ENCODE measurements at places on chromosomes 7 and 10. TPM values are rescaled to one million over a fixed set of nuclear protein-coding genes. Genes with fewer than 3 reads are reported as not detected.

GRCh38 chr10:95397747-95398146, 106.9 kb upstream of the PDLIM1 start:
- peaks cover 94% of the 10 kb centered on the region for H3K36me3 ChIP-seq
- no peak overlapping the region for H3K4me3 ChIP-seq
- H3K4me1 ChIP-seq = peaks cover 17% of the 10 kb centered on the region

- DNase-seq = peak; percentile 17
- H3K4me1 ChIP-seq = peaks cover 9% of the 10 kb centered on the region
- H3K4me3 ChIP-seq = no peak overlapping the region
- H3K36me3 ChIP-seq = no peaks in the 10 kb centered on the region
Observed at GRCh38 chr7:4185721-4186512, 496.2 kb upstream of the FOXK1 start.

CDHR3 gene
- 4.5 TPM for total RNA-seq

ERCC6 gene
- 28.0 TPM for total RNA-seq

GRCh38 chr10:72323771-72324191, 30.9 kb downstream of the DNAJB12 start:
- H3K4me1 ChIP-seq = peaks cover 91% of the 10 kb centered on the region
- H3K27me3 ChIP-seq = no peaks in the 10 kb centered on the region
- no peak overlapping the region for H3K4me3 ChIP-seq
- no peak for DNase-seq
- H3K36me3 ChIP-seq = no peaks in the 10 kb centered on the region
- H3K27ac ChIP-seq = no peak overlapping the region

PBLD gene
- total RNA-seq = 7.5 TPM

- peaks cover 39% of the 10 kb centered on the region for H3K27me3 ChIP-seq
- no peaks in the 10 kb centered on the region for H3K36me3 ChIP-seq
- no peak for DNase-seq
- no peak overlapping the region for H3K4me3 ChIP-seq
Observed at GRCh38 chr10:102413806-102414561, 4.6 kb downstream of the PSD start.

- H3K27me3 ChIP-seq = no peaks in the 10 kb centered on the region
- no peak overlapping the region for H3K27ac ChIP-seq
- peaks cover 23% of the 10 kb centered on the region for H3K4me1 ChIP-seq
- H3K4me3 ChIP-seq = no peak overlapping the region
Observed at GRCh38 chr10:1102416-1102815, 46.2 kb downstream of the WDR37 start.

CHCHD1 gene
- total RNA-seq = 24.6 TPM

GRCh38 chr10:133059093-133059470, 28.6 kb upstream of the ADGRA1 start:
- H3K27me3 ChIP-seq = peaks cover 29% of the 10 kb centered on the region
- H3K4me3 ChIP-seq = no peak overlapping the region
- H3K27ac ChIP-seq = no peak overlapping the region
- no peak for DNase-seq

GRCh38 chr7:6165521-6166320, 106.7 kb downstream of the CYTH3 start:
- H3K27ac ChIP-seq = peak overlapping the region; percentile 79
- no peaks in the 10 kb centered on the region for H3K36me3 ChIP-seq
- DNase-seq = no peak
- no peaks in the 10 kb centered on the region for H3K27me3 ChIP-seq
- peaks cover 3% of the 10 kb centered on the region for H3K4me1 ChIP-seq

NKX6-2 gene
- not detected for total RNA-seq

MRLN gene
- total RNA-seq = not detected

DNA sequence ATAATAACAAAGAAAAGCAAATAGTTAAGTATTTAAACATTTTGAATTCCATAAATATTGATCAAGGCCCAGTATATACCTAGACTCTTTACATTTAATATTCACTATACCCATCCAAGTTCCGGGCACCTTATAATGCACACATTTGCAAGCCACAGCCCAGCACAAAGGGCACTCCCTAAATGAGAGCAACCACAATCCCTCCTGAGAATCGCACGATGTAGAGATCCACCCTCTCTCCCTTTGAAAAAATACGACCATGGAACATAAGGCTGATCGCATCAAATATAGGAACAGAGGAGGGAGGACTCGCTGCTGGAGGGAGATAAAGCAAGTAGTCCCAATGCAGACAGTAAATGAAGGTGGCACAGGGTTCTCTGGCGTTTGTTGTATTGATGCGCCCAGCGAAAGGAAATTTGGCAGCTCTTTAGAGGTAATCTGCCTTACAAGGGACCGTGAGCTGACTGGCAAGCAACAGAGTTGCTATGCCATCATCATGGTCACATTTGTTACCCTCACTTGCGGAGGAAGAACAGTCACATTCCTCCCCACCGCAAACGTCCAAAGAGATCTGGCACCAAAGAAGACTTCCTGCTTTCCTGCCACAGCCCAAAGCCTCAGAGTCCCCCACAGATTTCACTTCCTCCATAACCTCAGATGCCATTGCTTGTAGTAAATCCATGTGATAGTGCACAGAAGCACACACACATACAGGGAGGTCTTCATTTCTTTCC, 16.1 kb upstream of the TAS2R40 start:
- H3K27me3 ChIP-seq = no peaks in the 10 kb centered on the region
- DNase-seq = no peak
- no peak overlapping the region for H3K27ac ChIP-seq
- no peaks in the 10 kb centered on the region for H3K4me1 ChIP-seq

DNA sequence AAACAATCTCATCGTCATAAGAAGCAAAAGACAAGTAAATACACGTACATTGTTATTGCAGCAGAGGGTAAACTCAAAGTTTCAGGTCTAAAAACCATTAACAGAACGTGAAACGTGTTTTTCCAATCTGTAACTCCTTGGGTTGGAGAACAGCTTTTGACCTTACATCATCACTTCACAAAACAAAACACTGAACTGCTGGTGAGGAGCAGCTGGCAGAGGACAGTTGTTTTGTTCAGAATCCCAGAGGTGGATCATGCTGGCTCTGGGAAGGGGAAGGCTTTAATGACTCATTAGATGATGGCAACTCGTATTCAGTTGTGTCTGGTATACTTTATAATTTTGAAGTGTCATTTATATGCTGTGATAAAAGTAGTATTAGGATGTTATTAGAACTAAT, 923.0 kb upstream of the CELF2 start:
- H3K36me3 ChIP-seq = no peaks in the 10 kb centered on the region
- no peaks in the 10 kb centered on the region for H3K4me1 ChIP-seq
- no peaks in the 10 kb centered on the region for H3K27me3 ChIP-seq
- H3K4me3 ChIP-seq = no peak overlapping the region

DNA sequence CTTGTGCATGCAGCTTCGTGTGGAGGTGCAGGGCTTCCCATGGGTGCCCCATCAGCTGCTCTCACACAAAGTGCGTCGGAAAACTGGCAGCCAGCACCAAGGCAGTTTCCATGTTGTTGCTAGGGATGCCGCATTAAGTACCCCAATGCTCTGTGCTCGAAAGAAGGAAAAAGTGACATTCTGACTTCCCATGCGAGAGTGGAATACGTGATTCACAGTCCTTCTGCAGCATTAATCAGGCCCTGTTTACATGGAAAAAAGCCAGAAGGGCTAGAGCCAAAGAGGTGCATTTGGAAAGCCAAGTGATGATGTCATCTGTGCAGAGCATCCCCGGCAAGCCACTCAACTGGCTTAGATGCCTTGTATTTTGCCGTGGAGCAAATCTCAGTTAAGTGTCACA, 258.3 kb downstream of the GATA3 start:
- DNase-seq = no peak
- H3K27me3 ChIP-seq = no peaks in the 10 kb centered on the region
- no peaks in the 10 kb centered on the region for H3K36me3 ChIP-seq

FOXI2 gene
- 0.14 TPM for total RNA-seq

- H3K36me3 ChIP-seq = no peaks in the 10 kb centered on the region
- no peaks in the 10 kb centered on the region for H3K27me3 ChIP-seq
- no peak overlapping the region for H3K27ac ChIP-seq
Observed at GRCh38 chr10:31883397-31883796, 45.2 kb downstream of the ARHGAP12 start.

DNA sequence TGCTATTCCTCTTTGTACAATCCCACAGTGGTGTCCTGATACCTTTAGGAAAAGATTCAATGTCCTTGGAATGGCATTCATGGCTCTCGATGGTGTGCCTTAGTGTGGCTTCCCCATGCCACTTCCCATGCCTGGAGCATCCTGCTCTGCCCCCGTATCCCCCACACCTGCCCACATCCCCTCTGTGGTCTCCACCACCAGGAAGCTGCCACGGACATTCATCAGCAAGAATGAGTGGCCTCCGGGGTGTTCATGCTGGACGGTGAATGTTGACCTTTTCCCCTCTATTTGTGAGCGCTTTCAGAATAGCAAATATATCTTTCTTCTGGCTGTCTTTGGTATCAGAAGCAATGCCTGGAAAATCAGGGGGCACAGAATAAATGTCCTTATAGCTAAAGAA, 262.0 kb upstream of the NRP1 start:
- no peaks in the 10 kb centered on the region for H3K36me3 ChIP-seq
- DNase-seq = no peak
- H3K27ac ChIP-seq = no peak overlapping the region
- H3K4me3 ChIP-seq = no peak overlapping the region
- no peaks in the 10 kb centered on the region for H3K27me3 ChIP-seq

- no peak overlapping the region for H3K4me3 ChIP-seq
- no peak overlapping the region for H3K27ac ChIP-seq
- no peak for DNase-seq
- peaks cover 71% of the 10 kb centered on the region for H3K36me3 ChIP-seq
- H3K4me1 ChIP-seq = peaks cover 16% of the 10 kb centered on the region
- H3K27me3 ChIP-seq = no peaks in the 10 kb centered on the region
Observed at GRCh38 chr7:107596881-107597581, 17.0 kb downstream of the BCAP29 start.

- no peaks in the 10 kb centered on the region for H3K4me1 ChIP-seq
- no peaks in the 10 kb centered on the region for H3K36me3 ChIP-seq
- H3K27me3 ChIP-seq = no peaks in the 10 kb centered on the region
- no peak overlapping the region for H3K4me3 ChIP-seq
Observed at GRCh38 chr7:31076641-31077310, 24.7 kb downstream of the ADCYAP1R1 start.

GRCh38 chr7:18780266-18780665, 284.7 kb downstream of the HDAC9 start:
- no peaks in the 10 kb centered on the region for H3K36me3 ChIP-seq
- no peak overlapping the region for H3K4me3 ChIP-seq
- no peak for DNase-seq
- no peak overlapping the region for H3K27ac ChIP-seq

DNA sequence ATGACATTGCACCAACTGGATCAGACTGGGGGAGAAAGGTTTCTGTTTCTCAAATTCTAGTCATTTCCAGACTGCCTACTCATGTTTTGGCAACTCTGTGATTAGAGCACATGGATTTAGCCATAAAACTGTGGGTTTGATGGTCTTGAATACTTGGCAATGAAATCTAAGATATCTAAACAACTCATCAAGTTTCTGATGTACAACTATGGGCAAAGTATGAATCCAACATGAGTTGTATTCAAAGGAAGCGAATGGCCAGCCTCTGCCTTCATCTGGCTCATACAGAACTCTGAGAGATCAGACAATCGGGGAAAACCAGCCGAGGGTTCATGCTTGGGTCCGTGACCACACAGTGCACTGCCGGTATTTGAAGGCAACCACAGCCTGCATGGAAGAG, 144.3 kb downstream of the ADAM12 start:
- DNase-seq = no peak
- no peaks in the 10 kb centered on the region for H3K36me3 ChIP-seq
- no peak overlapping the region for H3K27ac ChIP-seq
- H3K27me3 ChIP-seq = no peaks in the 10 kb centered on the region
- no peaks in the 10 kb centered on the region for H3K4me1 ChIP-seq

DNA sequence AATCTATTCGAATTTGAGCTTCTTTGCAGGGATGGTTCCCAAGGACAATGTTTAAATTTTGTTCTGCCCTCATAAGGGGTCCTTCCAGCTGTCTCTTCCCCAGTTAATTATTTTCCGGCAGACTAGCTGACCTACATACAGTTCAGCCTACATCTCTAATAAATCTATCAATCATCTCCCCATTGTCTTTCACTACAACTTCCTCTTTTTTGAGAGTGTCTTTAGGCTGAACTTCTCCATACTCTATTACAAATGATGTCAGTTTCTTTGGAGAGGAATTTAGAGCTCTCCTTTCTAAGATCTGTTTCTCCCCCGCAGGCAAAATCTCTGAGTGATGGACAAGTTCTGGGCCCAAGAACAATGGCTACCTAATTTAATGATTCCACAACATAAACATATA, 122.2 kb downstream of the PCLO start:
- H3K4me3 ChIP-seq = no peak overlapping the region
- DNase-seq = no peak
- H3K36me3 ChIP-seq = no peaks in the 10 kb centered on the region
- no peaks in the 10 kb centered on the region for H3K4me1 ChIP-seq
- H3K27ac ChIP-seq = no peak overlapping the region

DNA sequence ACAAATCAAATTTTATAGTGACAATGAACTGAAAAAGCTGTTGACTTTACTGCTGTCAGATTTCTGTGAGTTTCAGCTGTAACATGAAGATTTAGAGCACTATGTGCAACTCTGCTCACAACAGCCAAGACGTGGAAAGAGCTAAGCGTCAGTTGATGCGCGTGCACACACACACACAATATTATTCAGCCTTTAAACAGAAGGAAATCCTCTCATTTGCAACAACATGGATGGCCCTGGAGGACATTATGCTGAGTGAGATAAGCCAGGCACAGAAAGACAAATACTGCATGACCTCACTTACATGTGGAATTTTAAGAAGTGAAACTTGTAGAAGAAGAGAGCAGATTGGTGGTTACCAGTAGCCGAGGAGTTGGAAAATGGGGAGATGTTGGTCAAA, 82.8 kb upstream of the FRMD4A start:
- no peak overlapping the region for H3K27ac ChIP-seq
- H3K36me3 ChIP-seq = no peaks in the 10 kb centered on the region
- no peak for DNase-seq
- H3K27me3 ChIP-seq = no peaks in the 10 kb centered on the region
- H3K4me3 ChIP-seq = no peak overlapping the region

MTERF1 gene
- total RNA-seq = 7.5 TPM

DNA sequence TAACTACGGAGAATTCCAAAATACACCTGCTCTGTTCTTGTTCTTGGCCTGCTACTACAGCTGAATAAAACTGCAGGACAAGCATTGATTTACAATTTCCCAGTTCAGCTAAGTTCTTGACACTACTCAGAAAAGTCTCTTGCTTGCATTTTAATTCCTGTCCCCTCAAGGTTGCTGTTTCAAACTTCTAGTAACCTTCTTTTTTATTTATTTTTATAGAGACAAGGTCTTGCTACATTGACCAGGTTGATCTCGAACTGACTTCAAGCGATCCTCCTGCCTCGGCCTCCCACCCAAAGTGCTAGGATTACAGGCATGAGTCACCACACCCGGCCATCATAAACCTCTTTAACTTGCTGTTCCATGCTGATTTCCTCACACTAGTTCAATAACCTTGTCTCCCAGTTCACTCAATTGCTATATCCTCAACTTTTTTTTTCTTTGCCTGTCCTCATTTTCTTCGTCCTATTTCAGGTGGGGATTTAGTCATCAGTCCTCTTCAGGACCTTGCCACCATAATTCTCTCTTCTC, 79.9 kb downstream of the ARHGAP21 start:
- H3K4me1 ChIP-seq = peaks cover 33% of the 10 kb centered on the region
- H3K27ac ChIP-seq = no peak overlapping the region
- no peaks in the 10 kb centered on the region for H3K36me3 ChIP-seq
- no peaks in the 10 kb centered on the region for H3K27me3 ChIP-seq
- no peak overlapping the region for H3K4me3 ChIP-seq
- no peak for DNase-seq

GRCh38 chr7:153590136-153590535, 462.1 kb upstream of the DPP6 start:
- H3K4me1 ChIP-seq = no peaks in the 10 kb centered on the region
- no peak overlapping the region for H3K27ac ChIP-seq
- H3K27me3 ChIP-seq = no peaks in the 10 kb centered on the region
- H3K36me3 ChIP-seq = no peaks in the 10 kb centered on the region
- DNase-seq = no peak
- no peak overlapping the region for H3K4me3 ChIP-seq

ZDHHC16 gene
- 16.2 TPM for total RNA-seq

SH2B2 gene
- total RNA-seq = 1.3 TPM

OLAH gene
- not detected for total RNA-seq

Data from heart left ventricle (tissue), 16 donors.